Thoracic aorta endothelial cell (primary cell): ENCODE measurements at places on chromosomes 5 and 9. TPM values are rescaled to one million over a fixed set of nuclear protein-coding genes. Genes with fewer than 3 reads are reported as not detected.

Gene VCAN
- total RNA-seq: 0.57 and 6.3 TPM in 2 replicates

Gene SPATA31E1
- not detected in 2 replicates for total RNA-seq

Gene SEMA5A
- total RNA-seq: 0.07 and 0.27 TPM in 2 replicates

Gene ASPN
- total RNA-seq: under 0.01 TPM in 1 of 2 replicates, not detected in the other

Gene CCNO
- total RNA-seq: 0.13 and 0.65 TPM in 2 replicates

Gene UGT3A2
- total RNA-seq: not detected in 2 replicates

Gene SPAG8
- total RNA-seq: 0.13 and 0.22 TPM in 2 replicates

Gene EIF4EBP3
- total RNA-seq: 0.53 and 1.7 TPM in 2 replicates

Gene C9orf43
- total RNA-seq: 0.66 and 1.0 TPM in 2 replicates

Gene GMCL2
- not detected in 2 replicates for total RNA-seq

Gene C5orf52
- not detected in 2 replicates for total RNA-seq

Gene SPTLC1
- total RNA-seq: 132 and 133 TPM in 2 replicates

Gene HACD4
- total RNA-seq: 1.1 and 2.2 TPM in 2 replicates

Gene BRIX1
- 59.2 and 64.0 TPM in 2 replicates for total RNA-seq

Gene IFNK
- total RNA-seq: not detected in 2 replicates

Gene BAAT
- total RNA-seq: under 0.01 and 0.07 TPM in 2 replicates

Gene ZNF169
- 5.6 and 8.0 TPM in 2 replicates for total RNA-seq

Gene BTNL3
- not detected in 2 replicates for total RNA-seq

Gene GPR107
- total RNA-seq: 29.7 and 30.2 TPM in 2 replicates

Gene LIX1
- not detected in 2 replicates for total RNA-seq

Gene C9
- 0.07 and 0.13 TPM in 2 replicates for total RNA-seq

Gene PRELID2
- total RNA-seq: 27.1 and 29.3 TPM in 2 replicates

Gene HCN1
- not detected in 2 replicates for total RNA-seq

Gene MED10
- 15.2 and 20.2 TPM in 2 replicates for total RNA-seq

Gene NEUROG1
- not detected in 2 replicates for total RNA-seq

Gene DBH
- total RNA-seq: not detected in 2 replicates

Gene EGFL7
- total RNA-seq: 400 and 489 TPM in 2 replicates

Gene AGXT2
- not detected in 2 replicates for total RNA-seq

Gene PLEKHG4B
- under 0.01 TPM in 2 replicates for total RNA-seq

Gene CPLANE1
- total RNA-seq: 30.8 and 31.4 TPM in 2 replicates

Gene PCAT7
- total RNA-seq: 0.07 TPM in 1 of 2 replicates, not detected in the other

Gene IFNA21
- not detected in 2 replicates for total RNA-seq

Gene PCDHB13
- total RNA-seq: 0.22 and 0.66 TPM in 2 replicates

Gene TAF1L
- total RNA-seq: under 0.01 TPM in 1 of 2 replicates, not detected in the other

Gene SLC34A3
- total RNA-seq: not detected in 2 replicates

Gene RC3H2
- 77.5 and 85.1 TPM in 2 replicates for total RNA-seq

Gene PIP5K1B
- not detected in 2 replicates for total RNA-seq

Gene FAF2
- total RNA-seq: 49.3 and 56.4 TPM in 2 replicates

Gene LCN1
- total RNA-seq: not detected in 2 replicates

Gene ADAMTS13
- 0.53 and 0.57 TPM in 2 replicates for total RNA-seq

Gene SLU7
- 61.0 and 66.6 TPM in 2 replicates for total RNA-seq

Gene PRUNE2
- 29.1 and 64.7 TPM in 2 replicates for total RNA-seq

Gene HMGCR
- total RNA-seq: 111 and 144 TPM in 2 replicates

Gene GPX3
- total RNA-seq: 4.7 and 15.5 TPM in 2 replicates

Gene PCDHGC3
- total RNA-seq: 13.3 and 19.6 TPM in 2 replicates

Gene PPIC
- 26.3 and 33.9 TPM in 2 replicates for total RNA-seq

Gene TMEM215
- not detected in 2 replicates for total RNA-seq

Gene WDR5
- 29.5 and 33.8 TPM in 2 replicates for total RNA-seq

Gene DROSHA
- total RNA-seq: 65.9 and 83.8 TPM in 2 replicates

Gene C5
- 3.4 and 4.0 TPM in 2 replicates for total RNA-seq

Gene SPATA31A3
- not detected in 2 replicates for total RNA-seq

Gene TLR4
- total RNA-seq: 139 and 141 TPM in 2 replicates

Gene APBA1
- total RNA-seq: 9.4 and 12.1 TPM in 2 replicates

Gene F2RL2
- 0.29 and 0.80 TPM in 2 replicates for total RNA-seq

Gene DMRTA1
- 0.27 and 1.7 TPM in 2 replicates for total RNA-seq

Gene FNIP1
- total RNA-seq: 48.4 and 51.9 TPM in 2 replicates

Gene KCNV2
- total RNA-seq: not detected in 2 replicates

Gene PCDHGB6
- total RNA-seq: 2.9 and 3.3 TPM in 2 replicates

Gene ZDHHC11
- total RNA-seq: 0.80 and 0.93 TPM in 2 replicates
